Vagina (tissue), 2 donors: ENCODE measurements at places on chromosomes 3 and 15.

DNA sequence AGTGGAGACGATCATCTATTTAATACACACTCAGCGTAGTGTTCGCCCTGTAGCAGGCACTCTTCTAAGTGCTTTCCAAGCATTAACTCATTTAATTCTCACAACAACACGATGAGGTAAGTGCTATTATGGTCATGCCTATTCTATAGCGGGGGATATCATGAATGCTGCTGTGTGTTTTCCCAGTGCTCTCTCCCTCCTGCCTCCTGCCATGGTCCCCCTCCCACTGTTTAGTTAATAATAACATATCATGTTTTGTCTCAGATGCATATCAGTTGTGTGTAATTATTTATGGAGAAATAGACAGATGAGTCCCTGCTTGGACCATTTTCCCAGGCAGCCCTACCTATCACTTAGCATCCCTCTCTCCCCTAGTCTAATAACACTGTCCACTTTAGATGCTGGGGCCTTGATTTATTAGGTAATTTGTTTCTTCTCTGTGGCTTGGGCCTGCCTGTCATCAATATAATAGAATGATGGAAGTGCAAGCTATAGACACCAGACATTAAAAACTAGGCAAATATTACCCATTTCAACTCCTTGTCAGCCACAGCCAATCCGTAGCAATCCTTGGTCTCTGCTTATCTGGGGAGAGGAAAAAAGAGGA is 122.9 kb upstream of the TLE3 start:
- DNase-seq: no peak

DNA sequence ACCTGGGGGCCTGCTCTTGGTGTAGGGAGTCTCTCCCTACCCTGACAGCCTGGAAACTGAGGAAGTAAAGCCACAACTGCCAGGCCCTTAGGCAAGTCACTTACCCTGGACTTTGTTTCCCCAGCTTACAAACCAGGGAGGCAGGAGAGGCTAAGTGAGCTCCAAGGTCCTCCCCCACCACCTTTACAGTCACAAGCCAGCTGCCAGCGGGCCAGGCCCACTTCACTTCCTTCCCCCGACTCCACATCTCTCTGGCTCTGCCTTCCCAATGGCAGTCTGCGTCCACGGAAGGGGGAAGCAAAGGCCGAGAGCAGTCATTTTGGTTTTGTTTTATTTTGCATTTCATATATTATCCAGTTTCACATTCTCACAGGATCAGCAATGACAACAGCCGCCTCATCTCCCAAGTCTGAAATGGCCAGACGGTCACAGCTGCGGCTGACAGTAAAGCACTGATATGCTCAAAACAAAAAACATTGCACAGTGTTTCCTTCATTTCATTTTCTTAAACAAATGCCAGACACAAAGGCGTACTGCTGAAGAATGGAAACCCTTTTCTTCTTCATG is 35.7 kb downstream of the RBPMS2 start:
- DNase-seq: no peak

DNA sequence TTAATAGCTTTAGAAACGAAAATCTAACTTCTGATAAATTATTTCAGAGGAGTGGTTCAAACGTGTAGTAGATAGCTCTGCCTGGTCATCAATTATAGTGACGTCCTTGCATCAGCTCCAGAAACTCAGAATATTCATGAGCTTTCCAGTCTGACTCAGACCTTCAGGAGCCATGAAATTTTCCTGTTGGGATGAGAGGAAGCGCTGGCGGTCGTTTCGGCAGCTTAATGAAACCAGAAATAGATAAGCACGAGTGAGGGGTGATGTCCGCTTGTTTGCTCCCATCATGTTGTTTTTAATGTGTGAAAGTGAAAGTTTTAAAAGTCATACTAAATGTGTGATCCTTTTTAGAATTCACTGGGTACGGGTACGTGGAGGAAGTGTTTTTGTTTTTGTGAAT is 141.1 kb downstream of the PGPEP1L start:
- no peak for DNase-seq

GRCh38 chr15:78049691-78050440 is 27.6 kb downstream of the TBC1D2B start:
- DNase-seq: no peak

GRCh38 chr3:127065561-127066290 is 82.8 kb downstream of the PLXNA1 start:
- no peak for DNase-seq

- no peak for DNase-seq
Observed at GRCh38 chr3:71127844-71128243, 455.7 kb downstream of the FOXP1 start.

DNA sequence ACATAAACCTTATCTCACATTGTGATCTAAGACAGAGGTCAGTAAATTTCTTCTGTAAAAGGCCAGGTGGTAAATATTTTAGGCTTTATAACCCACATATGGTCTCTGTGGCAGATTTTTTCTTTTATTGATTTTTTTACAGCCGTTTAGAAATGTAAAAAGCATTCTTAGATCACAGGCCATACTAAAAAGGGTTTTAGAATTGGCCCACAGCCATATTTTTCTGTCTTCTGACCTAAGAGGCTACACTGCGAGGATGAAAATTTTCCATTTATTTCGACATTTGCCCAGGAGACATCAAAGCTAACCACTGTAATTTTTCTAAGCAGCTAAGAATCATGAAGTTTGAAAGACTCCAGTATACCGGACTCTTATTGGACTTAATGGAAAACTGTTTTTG is 377.2 kb upstream of the SGO1 start:
- DNase-seq: no peak

GRCh38 chr3:54042259-54042823 is 80.0 kb upstream of the CACNA2D3 start:
- DNase-seq: no peak

DNA sequence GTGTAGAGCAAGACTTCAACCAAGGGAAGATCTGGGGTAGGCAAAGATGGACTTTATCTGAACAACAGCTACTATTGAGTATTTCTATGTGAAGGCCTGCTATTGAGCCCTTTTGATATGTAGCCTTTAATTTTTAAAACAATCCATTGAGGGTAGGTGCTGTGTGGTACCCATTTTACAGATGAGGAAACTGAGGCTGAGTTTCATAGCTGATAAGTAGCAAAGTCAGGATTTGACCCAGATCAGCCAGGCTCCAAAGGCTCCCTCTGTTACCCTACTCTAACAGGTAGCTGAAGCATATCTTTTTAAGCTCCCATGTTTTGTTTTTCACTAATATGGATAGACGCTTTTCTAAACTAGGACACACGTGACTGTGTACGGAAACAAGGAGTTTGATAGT is 2.4 kb upstream of the FGD5 start:
- DNase-seq: no peak

GRCh38 chr3:149813367-149814281 is 609 bp downstream of the RNF13 start:
- no peak for DNase-seq

DNA sequence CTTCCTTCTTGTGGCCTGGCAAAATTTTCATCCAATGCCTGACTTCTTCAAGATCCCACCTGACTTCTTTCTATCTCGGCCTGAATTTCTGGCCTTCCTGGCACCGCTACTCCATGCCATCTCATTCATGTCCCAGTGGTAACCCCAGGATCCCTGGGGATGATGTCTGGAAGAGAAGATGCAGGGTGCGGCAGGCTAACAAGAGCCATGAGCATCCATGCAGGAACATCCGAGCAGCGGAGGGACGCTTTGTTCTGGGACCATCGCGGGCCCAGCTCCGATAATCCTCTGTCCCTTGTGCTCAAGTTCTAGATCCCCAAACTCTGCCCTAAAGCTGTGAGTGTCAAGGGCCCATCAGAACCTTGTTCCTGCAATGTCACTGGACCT is 10.9 kb downstream of the MYL3 start:
- DNase-seq: no peak

DNA sequence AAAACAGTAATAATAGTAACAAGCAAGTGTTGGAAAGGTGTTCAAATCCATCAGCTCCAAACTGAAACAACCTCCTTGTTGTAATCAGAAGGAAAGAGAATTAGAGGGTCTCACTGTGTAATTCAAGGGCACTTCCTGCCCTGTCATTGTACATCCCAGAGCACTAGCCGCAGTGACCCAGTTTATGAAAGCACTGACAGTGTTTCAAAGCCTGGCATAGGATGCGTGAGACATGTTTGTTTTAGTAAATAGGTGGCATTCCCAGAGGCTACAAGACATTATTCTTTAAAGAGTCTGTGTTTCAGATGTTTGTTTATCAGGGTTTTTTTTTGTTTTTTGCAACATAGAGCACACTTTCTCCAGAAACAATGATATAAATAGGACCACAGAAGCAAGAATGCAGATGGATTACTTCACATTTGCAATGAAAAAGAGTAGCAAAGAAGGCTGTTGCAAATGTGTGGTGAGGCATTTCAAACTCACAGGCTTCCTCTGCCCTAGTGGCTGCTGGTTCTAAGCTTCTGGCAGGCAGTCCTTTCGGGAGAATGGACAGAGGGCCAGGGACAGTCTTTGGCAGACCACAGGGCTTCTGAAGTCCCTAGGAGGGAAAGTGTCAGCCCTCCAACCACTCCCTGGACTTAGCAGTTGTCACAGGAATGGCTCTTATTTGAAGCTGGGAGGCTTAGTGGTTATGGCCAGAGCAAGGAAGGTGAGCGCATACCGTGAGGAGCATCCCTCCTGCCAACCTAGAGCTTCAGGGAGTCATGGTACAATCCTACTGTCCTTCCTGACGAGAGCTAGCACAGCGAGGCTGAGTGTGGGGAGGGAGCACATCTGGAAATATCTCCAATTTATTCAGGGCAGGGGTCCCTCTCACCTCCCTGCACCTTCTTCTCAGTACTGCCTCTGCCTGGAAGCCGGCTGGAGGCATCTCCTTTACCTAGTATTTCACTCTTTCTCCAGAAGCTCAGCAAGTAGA is 31.4 kb upstream of the TIPARP start:
- DNase-seq: no peak

- no peak for DNase-seq
Observed at GRCh38 chr3:89038869-89039268, 68.6 kb upstream of the EPHA3 start.

DNA sequence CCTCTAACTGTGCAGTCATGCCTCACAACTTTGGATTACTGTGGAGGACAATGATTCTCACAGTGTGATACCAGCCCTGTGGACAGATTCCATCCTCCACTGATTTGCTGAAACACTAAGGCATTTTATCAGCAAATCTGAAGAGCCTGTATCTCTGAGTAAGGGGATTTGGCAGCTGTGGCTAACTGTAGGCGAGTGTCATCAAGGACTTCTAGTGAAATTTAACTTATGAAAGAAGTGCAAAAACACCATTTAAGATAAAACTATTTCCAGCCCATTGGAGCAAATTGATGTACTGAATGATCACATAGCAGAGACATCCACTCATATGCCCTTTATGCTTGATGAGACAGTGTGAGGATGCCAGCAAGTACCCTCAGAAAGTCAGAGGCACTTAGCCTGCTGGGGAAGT is 13.9 kb upstream of the TMPRSS7 start:
- no peak for DNase-seq

- DNase-seq: no peak
Observed at GRCh38 chr3:119723022-119723421, 20.2 kb downstream of the CFAP91 start.

DNA sequence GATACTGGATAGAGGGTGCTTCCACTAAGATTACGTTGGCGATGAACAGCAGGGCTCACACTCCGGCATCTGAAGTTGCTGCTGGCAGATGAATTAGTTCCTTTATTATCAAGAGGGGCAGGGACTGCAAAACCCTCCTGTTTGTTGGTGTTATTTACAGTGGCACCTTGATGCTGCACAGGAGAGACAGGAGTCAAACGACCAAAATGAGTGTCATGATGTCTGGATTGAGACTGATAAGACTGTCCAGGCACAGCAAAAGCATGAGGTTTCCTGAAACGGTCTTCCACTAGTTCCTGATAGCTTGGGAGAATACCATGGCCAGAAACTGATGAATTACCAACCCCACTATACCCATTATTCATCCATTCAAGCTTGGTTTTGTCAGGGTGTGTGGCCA is 100.8 kb upstream of the NEDD4 start:
- no peak for DNase-seq

- DNase-seq: no peak
Observed at GRCh38 chr3:131540143-131540542, 37.4 kb upstream of the MRPL3 start.

DNA sequence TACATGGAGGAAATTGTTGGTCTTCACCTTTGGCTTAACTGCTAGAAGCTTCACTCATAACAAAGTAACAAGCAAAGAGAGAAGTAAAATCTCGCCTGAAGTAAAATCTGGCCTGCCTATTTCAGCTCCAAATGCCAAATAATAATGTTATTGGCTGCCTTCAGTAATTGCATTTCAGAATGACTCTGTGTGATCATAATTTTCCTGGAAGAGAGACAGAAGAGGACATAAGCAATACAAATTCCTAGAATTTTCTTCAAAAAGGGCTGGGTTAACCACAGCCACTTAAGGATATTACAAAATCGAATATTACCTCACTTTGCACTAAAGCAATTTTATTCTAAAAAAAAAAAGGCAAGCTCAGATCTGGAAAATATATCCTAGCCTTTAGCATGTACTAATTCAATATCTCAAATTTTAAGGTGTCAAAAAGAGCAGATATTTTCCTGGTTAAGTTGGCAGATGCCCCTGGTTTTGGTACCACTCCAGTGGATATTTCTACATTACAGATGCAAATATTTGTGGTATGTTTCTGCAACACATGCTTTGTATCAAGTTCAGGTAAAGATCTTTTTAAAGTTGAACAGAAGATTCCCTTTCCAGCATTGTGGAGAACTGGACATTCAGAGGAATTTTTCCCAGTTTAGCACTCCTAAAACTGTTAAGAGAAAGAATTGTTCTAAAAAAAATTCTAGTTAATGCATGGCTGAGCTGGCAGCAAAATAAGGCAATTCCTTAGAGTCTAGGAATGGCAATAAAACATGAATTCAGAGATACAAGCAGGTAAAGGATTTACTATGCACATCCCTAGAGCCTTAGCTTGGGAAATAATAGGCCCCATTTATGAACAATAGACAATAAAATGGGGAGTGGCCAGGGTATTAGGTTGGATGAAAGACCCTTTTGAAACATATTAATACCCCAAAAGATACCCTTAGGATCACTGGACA is 116.7 kb downstream of the STAC start:
- no peak for DNase-seq

DNA sequence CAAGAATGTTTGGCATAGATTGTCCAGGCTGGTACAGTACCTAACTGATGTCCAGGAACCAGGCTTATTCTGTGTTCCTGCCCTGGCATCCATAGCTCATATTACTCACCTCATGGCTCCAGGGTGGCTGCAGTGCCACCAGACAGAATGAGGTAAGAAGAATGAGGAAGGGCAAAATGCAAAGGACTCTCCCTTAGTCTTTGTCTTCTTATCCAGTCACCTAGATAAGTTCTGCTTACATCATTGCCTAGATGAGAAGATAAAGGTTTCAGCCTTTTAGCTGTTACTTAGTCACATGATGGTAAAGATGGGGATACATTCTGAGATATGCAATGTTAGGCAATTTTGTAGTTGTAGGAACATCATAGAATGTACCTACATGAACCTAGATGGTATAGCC is 45.8 kb downstream of the CHP1 start:
- DNase-seq: no peak

DNA sequence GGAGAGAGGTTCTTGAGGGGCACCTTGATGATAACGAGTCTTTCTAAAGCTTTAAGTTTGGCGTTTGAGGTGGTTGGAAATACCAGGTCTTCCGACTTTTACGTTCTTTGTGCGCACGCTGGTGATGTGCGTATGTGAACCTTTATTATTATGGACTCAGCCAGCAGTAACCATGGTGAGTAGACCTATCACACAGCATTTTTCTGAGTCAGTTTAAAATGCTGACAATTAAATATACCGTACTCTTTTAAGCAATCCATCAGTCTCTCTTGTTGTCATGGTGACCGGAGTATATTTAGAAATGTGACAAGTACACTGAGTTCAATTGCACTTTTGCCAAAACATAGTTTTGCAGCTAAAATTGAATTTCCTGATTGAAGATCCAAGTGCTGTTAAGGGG is 172.2 kb downstream of the LPP start:
- no peak for DNase-seq
